Amygdala (tissue), 56 donors: ENCODE measurements at places on chromosomes 7 and 10.

- peak; percentile 27 for DNase-seq
Measured at GRCh38 chr10:69392481-69393000, 24.2 kb downstream of the TACR2 start.

DNA sequence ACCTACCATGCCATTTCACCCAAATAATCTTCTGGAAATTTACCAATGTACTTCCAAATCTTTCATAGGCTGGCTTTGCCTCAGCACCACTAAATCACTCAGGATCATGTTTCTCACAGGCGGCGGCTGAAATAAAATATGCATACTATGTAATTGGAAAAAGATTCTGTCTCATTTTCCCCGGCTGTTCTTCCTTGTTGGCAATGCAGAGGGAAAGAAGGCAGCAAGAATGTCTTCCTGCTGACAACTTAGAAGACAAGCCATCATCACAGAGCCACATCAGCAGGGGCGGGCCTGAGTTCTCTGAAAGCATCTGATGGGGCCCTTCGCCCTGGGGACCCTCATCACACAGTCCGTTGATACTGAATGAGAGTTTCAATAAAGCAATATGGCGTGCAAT, 39.2 kb upstream of the COL1A2 start:
- DNase-seq = no peak

DNA sequence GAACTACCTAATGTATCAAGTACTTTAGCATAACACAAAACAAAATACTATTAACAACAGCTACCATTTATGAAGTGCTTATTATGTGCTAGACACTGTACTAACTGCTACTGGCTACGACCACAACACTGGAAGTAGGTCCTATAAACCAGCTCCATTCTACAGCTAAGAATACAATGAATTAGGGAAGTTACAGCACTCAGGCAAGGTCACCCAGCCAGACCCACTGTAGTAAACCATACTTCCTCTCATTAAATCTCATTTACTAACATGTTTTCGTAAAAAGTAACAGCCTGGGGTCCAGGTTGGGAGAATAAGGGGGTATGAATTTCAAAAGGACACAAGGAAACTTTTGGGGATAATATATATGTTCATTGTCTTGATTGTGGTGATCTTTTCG, 25.4 kb downstream of the NAPEPLD start:
- no peak for DNase-seq

DNA sequence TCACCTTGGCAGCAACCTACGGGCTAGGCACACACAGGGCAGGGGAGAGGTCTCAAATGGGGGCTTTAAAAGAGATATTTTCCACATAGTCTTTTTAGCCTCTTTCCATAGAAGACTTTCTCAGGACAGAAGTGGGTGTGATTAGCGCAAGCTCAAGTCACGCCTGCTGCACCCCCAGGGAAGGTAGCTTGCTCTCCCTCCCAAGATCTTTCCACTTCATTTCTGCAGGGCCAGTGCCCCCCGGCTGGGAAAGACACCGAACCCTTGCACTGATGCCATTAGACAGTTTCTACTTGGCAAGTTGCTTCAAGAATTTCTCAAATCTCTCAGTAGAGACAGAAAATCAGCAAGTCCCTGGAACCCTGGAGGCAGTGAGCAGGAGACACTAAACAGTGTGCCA, 19.4 kb downstream of the CHST15 start:
- no peak for DNase-seq

DNA sequence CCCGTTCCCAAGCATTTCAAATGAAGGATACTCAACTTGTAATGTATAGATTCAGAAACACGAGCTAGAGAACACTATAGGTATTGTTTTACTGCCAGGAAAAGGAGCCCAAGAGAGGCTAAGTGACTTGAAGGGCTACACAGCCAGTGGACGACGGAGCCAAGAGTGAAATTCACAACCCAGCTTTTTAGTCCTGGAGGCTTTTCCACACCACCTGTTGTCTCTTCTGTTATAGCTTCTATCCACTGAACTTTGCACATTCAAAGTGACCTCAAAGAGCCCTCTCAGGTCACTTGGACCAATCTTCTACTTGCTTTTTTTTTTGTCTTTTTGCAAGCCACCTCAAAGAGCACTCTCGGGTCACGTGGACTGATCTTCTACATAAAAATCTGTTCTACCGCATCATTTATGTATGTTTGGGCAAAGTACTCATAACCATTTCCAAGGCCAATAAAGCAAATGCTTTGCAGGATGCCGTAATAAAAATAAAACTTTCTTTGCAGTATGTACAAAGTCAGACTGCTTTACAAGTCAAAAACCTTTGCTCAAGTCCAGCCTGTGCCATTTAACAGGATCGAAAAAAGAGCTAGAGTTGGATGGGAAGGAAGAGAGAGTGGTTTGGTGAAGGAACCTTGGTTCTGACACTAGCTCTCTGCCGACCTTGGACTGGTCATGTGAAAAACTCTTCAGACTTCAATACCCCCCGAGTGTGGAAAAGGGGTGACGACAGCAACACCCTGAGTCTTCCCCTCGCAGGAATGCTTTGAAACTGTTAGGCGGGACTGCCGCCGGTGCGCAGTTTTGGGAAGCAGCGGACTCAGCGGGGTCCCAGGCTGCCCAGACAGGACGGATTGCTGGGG, 821 bp downstream of the SLC35B4 start:
- no peak for DNase-seq

GRCh38 chr10:88783724-88784123, 18.8 kb upstream of the LIPM start:
- DNase-seq = no peak

GRCh38 chr7:81562581-81562980, 207.3 kb downstream of the HGF start:
- DNase-seq = no peak

- DNase-seq = no peak
Measured at GRCh38 chr10:58438340-58438871, 53.2 kb downstream of the TFAM start.

GRCh38 chr7:79684384-79684783, 230.9 kb upstream of the MAGI2 start:
- no peak for DNase-seq

DNA sequence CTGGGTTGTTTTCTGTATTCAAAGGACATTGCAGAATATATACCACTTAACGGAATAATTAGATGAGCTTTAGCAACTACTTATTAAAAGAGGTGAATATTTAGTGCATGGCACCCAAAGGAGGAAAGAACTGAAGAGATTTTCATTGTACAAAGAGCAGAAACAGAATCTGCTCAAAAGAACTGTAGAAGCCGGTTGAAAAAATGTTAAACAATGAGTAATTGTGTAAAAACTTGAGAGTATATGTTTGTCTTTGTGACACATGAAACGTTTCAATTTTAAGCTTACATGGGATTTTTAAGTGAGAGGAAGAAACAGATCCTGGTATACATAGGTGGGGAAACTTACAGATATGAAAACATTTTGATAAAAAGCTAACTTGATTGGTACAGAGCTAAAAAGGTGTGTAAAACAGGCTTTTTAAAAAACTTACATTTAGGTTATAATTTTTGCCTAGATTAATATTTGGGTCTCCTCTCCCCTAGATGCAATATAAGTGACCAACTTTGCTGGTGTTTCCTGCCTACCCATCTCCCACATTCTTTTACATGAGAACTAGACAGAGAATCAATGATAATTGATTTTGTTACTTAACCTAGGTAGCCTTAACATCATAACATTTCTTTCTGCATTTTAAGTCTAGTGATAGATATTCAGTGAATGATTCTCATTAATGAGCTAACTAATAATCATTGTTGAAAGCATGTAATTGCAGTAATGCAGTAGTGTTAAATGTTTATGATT, 6.8 kb downstream of the ARL5B start:
- DNase-seq = no peak

DNA sequence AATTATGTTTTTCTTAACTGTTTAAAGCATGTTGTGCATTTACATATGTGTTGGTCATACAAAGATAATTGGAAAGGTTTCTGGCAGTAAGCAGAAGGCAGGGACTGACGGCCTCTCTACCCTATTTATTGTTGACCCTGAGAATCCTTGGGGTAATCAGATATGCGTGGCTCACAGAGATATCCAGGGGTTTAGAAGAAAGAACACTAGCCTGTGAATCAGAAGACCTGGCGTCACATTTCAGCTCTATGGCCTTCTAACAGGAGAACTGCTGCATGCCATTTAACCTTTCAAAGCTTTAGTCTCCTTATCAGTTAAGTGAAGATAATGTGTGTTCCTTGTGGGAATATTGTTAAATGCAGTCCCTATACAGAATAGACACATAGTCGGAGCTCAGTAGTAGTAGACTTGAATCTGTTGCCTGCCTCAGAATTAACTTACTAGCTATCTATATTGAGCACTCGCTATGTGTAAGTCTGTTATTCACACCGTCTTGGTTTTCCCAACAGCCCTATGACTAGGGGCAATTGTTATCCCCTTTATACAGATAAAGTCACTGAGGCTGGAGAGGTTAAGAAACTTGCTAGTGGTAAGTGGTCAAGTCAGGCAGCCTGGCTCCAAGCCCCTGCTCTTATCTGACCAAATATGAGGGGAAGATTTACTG, 129.6 kb upstream of the ANKRD1 start:
- no peak for DNase-seq

DNA sequence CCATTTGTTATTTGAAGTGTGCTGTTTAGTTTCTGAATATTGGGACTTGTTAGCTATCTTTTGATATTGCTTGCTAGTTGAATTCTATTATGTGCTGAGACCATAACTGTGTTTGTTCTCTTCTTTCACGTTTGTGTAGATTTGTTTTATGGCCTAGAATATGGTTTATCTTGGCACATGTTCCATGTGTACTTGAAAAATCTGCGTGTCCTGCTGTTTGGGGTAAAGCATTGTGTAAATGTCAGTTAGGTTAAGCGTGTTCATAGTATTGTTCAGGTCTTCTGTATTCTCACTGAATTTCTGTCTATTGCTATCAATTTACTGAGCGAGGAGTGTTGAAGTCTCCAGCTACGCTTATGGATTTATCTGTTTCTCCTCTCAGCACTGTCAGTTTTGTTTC, 19.4 kb downstream of the MMP21 start:
- DNase-seq = no peak

GRCh38 chr7:1388703-1389335, 70.5 kb downstream of the MICALL2 start:
- DNase-seq = no peak

DNA sequence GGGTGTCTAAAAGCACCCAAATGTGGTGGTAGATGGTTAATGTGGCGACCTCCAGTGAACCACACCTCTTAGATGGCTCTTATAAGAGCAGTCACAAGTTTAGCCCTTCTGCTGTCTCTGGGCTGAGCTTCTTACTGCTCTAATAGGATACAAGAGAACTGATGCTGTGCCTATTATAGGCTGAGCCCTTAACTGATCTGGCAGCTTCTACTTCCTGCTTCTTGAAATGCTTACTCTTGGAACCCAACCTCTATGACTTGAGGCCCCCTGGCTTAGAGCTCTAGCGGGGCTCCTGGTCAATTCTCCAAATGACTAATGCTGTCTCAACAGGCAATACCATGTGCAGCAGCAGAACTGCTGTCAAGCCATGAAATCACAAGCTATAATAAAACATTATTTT, 35.0 kb upstream of the LSM8 start:
- no peak for DNase-seq

DNA sequence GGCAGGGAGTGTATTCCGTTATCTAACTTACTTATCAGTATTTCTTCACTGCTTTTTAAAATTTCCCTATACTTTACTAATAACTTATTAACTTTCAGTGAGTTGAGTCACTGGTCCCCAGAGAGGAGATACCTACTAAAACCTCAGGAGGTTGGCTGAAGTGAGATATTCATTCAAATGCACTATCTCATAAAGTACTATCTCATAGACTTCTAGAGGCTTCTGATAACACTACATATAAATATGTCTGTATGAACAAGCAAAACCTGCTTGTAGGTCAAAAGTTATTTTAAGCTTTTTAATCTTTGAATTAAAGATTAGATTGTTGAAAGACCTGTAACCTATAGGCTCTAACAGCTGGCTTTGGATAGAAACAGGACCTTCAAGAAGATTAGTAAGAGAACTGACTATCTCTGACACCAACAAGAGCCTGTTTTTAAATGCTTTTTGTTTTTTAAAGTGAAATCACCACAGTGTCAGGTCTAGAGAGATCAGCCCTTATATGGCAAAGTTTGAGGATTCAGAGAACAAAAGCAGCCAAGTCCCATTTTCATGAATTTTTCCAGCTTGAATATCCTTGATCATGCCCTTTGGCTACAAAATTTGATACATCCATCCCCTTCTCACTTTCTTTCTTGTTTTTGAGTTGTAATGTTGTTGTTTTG, 242.2 kb downstream of the ARL4A start:
- no peak for DNase-seq

DNA sequence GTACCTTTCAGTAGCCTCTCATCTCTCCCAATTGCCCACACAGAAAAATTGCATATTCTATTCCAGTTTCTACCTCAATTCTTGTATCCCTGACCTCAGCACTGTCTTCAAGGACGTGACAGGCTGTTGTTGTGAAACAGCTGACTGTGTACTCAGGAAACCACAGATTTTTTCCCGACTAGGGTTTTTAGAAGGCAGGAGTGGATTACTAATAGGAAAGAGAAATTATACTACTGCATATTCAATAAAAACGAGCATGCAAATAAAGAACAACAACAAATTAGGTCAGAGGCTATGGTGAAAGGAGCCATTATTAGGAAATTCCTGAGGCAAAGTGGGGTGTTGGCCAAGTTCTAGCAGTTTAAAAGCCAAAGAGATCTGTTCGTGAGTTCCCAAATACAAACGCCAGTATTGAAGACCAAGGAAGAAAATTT, 93.4 kb downstream of the DOCK4 start:
- peak; percentile 15 for DNase-seq

GRCh38 chr10:88456730-88457129, 126.4 kb downstream of the RNLS start:
- no peak for DNase-seq

DNA sequence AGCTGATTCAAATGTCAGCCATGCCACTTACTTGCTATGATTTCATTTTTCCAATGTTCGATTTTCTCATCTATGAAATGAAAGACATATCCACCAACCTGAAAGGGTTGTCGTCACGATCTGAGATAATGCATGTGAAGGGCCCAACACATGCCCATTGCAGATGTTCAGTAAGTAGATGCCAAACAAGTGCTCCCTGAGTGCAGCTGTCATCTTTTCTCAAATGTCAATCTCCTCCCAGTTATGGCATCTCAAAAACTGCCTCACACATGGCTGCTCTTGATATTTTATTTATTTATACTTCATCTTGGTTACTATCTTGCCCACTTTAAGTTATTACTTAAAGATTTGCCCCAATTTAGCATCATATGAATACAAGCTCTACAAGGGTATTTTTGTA, 16.8 kb downstream of the CPEB3 start:
- DNase-seq = no peak

- DNase-seq = no peak
Measured at GRCh38 chr10:129459762-129460539, 7.1 kb upstream of the MGMT start.

DNA sequence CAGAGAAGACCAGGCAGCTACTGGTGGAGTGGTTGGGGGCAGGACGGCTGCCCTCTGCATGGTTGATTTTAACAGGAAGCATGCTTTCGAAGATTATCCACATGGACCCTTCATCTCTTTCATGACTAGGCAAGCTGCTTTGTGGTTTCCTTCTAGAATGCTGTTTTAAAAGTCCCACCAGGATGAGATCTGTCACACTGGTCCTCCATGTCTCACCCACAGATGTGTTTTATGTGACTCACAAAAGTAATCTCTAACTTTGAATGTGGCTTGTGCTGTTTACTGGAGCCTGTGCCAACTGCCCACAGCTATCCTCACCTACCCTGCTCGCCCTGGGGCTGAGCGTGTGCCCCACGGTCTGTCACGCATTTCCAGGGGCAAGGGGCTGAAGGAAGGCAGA, 188.8 kb downstream of the GFRA1 start:
- no peak for DNase-seq

- no peak for DNase-seq
Measured at GRCh38 chr7:30083334-30083733, 51.5 kb upstream of the MTURN start.
